ENCODE measurements at places on chromosomes 5 and 9.
A peak's percentile ranks its signal among the peaks of the same experiment; 100 is the strongest.

DNA sequence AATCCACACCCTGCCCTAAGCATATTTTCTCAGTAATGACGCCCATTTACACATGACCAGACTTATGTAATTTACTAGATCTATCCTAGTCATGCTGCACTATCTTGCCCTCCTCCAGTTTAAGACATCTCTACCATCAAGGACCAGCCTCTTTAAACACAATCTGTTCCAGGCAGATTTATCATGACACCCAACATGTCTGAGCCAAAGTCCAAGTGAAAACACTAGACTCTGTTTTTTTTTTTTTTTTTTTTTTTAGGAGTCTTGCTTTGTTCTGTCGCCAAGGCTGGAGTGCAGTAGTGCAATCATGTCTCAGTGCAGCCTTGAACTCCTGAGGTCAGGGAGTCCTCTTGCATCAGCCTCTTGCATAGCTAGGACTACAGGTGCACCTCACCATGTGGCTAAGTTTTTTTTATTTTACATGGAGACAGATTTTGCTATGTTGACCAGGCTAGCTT is 354.6 kb downstream of the ARRDC3 start:
- DNase-seq: no peak

DNA sequence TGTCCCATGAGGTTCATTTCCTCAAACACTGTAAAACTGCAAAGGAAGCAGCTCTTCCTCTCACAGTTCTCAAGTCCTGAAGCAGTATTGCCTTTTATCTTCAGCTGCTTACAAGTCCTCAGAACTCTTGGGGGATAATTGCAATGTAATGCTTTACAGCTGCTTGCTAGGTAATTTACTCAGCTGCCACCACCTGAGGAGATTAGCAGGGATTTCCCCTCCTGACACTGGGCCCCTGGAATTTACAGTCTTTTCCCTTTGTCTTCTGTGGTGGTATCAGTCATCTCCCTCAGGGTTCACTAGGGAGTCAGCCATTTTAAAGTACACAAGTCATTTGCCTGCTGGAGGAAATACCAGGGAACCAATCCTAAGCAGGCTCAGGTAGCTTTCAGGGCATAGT is 754.3 kb upstream of the GRAMD2B start:
- peak; percentile 92 for DNase-seq

DNA sequence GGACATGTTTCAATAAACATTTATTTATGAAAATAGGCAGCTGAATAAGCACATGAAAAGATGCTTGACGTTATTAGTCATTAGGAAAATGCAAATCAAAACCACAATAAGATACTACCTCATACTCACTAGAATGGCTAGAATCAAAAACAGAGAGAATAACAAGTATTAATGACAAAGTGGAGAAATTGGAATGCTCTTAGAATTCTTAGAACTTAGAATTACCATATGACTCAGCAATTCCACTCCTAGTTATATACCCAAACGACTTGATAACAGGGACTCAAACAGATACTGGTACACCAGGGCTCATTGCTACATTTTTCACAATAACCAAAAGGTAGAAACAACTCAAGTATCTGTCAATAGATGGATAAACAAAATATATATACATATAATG is 15.1 kb upstream of the TRIM36 start:
- DNase-seq: peak; percentile 2

DNA sequence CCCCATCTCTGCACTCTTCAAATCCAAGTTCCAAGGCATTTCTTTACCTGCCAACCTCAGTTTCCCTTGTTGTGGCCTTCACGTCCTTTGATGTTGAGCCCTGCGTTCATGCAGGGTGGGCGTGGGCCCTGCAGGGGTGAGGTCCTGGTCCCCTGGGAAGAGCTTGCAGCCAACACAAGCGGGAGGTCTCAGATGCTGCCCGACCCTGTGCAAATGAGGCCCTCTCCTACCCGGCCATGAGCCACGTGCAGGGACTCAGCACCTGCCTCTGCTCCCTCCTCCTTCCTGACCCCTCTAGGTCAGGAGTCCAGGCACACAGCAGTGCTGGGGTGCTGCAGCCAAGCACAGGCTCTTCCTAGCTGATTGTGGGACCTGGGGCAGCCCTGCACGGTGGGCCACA is 124.5 kb downstream of the ADAMTS2 start:
- no peak for DNase-seq

GRCh38 chr9:131529597-131530545 is 1.2 kb downstream of the UCK1 start:
- no peak for DNase-seq

DNA sequence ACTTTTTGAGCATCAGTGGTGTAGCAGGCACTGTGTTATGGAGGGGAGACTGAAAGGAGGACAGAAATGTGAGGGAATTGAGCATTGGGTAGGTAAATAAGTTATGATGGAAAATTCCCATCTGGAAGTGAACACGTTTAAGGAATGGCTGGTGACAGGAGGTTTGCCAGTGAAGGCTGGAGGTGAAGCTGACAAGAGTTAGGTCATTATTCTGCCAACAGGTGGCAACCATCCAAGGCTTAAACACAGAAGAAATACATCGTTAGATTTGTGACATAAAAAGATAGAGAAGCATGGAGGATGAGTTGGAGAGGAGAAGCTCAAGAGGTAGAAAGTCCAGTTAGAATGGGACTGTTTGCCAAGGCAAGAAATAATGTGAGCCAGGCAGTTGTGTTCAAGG is 455.3 kb upstream of the SGCD start:
- no peak for DNase-seq

- DNase-seq: no peak
Measured at GRCh38 chr5:131338051-131338453, 74.2 kb downstream of the CDC42SE2 start.

- no peak for DNase-seq
Measured at GRCh38 chr9:114261987-114262386, 60.9 kb upstream of the ORM1 start.

DNA sequence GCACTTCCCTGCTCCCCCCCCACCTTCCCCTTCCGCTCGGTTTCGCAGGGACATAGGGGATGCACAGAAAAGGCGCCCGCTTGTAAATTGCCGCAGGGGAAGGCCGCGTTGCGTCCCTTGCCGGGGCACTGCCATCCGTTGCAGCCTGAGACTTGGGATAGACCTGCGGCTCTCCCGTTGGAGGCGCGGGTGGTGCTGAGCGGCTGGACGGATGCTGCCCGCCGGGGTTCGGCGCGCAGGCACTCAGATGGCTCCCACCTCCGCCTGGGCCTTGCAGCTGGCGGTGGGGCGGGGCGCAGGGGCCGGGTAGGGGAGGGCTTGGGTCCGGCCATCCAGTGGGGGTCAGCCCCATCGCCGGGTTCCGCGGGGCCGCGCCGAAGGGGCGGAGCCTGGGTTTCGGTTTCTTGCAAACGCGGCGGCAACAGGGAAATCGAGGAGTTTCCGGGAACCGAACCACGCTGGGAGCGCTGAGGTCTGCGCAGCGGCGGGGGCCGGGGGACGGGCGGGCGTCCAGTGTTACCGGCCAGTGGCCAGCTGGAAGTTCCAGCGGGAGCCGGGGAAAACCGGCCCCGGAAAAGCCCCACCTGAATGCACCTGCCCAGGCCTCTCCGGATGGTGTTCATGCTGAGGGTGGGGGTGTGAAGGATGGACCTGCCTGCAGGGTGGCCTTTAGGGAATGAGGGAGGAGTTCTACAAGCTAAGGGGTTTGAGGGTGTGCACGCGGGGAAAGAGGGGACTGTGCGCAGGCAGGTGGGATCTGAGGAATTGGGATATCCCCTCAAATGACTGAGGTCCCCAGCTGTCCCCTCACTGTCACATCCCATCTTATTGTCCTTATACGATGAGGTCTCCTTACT is 6.3 kb upstream of the IRF1 start:
- DNase-seq: peak; percentile 29

GRCh38 chr9:126986506-126986951 is 71.9 kb downstream of the RALGPS1 start:
- peak; percentile 80 for DNase-seq

DNA sequence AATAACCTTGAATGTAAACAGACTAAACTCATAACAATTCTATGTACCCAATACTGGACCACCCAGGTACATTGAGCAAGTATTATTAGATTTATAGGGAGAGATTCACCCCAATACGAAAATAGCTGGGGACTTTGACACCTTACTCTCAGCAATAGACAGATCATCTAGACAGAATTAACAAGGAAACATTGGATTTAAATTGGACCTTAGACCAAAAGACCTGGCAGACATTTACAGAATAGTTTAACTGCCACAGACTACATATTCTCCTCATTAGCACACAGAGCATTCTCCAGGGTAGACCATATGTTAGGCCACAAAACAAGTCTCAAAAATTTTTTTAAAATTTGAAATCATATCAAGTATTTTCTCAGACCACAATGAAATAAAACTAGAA is 397.4 kb downstream of the PIK3R1 start:
- no peak for DNase-seq

DNA sequence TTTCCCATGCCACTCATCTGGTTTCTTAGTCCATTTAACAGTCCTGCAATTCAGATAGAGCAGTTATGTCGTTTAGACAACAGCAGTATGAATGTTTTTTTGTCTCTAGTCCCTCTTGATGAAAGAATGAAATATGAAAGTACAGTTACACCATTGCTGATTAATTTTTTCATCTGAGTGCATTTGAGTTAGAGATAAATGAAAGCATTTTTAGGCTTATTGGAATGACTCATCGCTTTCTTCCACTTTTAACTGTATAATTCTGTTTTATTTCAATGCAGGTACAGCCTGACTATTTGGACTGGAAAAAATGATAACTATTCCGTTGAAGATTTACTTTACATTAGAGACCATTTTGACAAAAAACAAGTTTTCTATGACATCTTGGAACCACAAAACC is 28.7 kb downstream of the ANKRD34B start:
- no peak for DNase-seq

- DNase-seq: no peak
Measured at GRCh38 chr9:93258818-93259489, 75.0 kb downstream of the WNK2 start.

DNA sequence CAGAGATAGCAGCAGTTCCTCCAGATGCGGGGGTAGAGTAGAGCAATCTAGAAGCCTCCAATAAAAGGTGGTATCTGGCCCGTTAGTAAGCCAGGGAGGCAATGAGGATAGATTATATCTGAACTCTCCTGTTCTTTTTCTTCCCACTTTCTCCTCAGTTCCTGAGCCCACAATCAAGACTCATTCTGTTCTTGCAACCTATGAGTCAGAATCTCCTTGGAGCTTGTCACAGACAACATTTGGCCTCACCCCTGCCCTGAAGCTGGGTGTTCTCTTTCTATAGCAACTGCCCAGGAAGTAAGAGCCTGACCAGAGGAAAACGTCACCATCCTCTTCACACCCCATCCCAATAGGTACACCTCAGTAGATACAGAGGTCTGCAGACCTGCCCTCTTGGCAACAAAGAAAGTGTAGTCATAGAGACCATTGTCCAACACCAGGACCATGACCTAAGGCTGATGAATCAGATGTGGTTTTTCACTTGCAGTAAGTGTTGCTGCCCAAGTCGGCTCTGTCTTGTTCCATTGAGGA is 76.3 kb upstream of the PCA3 start:
- DNase-seq: peak; percentile 62

DNA sequence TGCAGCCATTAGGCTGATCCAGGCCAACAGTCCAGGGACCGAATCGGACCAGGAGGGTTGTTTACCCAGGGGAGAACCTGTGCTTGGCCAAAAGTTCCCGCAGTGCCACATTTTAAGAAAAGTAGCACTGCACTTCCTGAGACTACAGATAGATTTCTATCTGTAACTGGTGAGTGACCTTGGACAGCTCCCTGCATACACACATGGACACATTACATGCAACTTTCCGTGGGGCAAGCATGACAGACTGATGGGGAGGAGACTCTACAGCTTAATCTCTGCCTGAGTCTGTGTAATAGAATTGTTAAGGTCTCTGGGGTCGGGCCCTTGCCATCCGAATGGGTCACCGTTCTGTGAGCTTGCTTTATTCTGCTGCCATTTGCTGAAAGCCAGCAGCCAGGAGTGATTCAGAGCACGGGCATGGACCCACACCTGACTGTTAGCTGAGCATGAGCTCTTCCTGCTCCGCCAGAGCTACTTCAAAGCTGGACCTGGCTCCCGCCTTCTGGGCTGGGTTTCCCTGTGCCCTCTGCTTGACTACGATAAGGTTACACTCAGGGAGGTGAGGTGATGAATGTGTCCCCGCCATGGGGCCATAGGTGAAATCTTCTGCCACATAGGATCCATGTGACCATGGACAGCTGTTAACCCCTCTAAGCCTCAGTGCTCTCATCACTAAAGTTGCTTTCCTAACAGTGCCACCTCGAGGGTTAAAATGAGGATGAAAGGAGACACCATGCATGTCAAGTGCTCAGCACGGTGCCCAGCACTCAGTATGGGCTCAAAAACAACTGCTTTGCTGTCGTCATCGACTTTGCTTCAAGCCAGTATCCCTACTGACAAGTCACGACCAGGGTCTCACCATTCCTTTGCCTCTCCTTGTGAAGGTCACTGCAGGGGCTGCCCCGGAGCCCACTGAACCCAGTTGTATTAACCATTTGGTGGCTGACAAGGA is 200.0 kb downstream of the MELK start:
- DNase-seq: peak; percentile 65

GRCh38 chr9:27701587-27701986 is 128.3 kb upstream of the C9orf72 start:
- DNase-seq: no peak

- no peak for DNase-seq
Measured at GRCh38 chr5:38018016-38018415, 178.2 kb upstream of the GDNF start.

- no peak for DNase-seq
Measured at GRCh38 chr9:107883496-107884124, 394.0 kb upstream of the KLF4 start.

- no peak for DNase-seq
Measured at GRCh38 chr5:81038495-81038894, 78.3 kb downstream of the RASGRF2 start.

GRCh38 chr9:114059047-114059803 is 18.9 kb downstream of the AMBP start:
- no peak for DNase-seq

Data from epithelial cell of esophagus (primary cell).